Kidney (tissue), 22 donors: ENCODE measurements at places on chromosomes 12 and 14.

- no peak for DNase-seq
Observed at GRCh38 chr12:94146166-94146936, 2.0 kb upstream of the PLXNC1 start.

DNA sequence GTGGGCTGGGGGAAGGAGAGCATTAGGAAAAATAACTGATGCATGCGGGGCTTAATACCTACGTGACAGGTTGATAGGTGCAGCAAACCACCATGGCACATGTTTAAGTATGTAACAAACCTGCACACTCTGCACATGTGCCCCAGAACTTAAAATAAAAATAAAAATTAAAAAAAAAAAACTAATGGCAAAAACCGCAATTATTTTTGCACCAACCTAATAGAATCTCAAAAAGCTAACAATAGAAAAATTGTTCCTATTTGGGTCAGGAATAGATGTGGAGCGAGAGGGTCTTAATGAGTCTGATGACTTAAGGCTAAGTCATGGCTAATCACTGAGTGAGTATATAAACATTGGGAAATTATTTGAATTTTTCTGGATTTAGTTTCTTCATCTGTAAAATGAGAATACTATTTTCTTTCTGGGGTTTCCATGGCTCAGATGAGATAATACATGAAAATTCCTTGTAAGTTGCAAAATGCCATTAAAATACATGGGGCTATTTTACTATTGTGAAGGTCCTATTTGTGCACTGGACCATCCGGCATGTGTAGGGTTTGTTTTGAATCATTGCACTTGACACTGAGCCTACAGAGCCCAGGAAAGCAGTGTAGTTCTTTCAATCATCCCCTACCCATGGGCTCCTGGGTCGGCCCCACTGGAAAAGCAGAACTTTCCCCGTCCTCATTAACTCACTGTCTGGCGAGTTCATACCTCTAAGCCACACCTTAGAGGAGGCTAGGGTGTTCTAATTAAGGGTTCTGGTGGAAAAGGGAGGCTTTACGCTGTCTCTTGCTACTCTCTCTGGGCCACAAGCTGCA is 164.1 kb upstream of the NTF3 start:
- no peak for DNase-seq

- DNase-seq: no peak
Observed at GRCh38 chr14:74594606-74595005, 17.4 kb downstream of the LTBP2 start.

GRCh38 chr14:92236243-92236900 is 86.6 kb upstream of the SLC24A4 start:
- DNase-seq: no peak

DNA sequence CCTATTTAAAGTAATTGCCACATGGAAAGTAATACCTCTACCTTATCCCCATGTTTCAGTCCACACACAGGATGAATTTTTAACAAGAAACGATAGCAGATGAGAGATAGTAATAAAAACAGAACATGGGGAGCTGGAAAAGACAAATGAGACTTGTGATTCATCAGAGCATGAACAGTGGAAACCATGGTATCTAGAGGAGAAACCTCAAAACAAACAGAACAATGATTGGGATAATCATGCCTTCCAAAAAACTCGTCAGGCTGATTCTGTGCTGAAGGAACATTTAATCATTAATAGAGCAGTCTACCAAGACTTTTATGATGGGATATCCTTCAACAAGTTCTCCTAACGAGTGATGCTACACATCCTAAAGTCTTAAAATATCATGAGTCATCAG is 1390.7 kb downstream of the FSCB start:
- DNase-seq: no peak
